Activated CD4-positive, alpha-beta T cell treated with anti-CD3 and anti-CD28 coated beads for 36 hours (primary cell): ENCODE measurements at places on chromosomes 5 and 9. TPM values are rescaled to one million over a fixed set of nuclear protein-coding genes. Genes with fewer than 3 reads are reported as not detected.

The PPP2R2B gene
- 0.40 TPM for total RNA-seq

The GOLGA1 gene
- total RNA-seq, result 18.3 TPM

The FBXO10 gene
- total RNA-seq, result 2.6 TPM

The ATP10B gene
- total RNA-seq, result not detected

The MYOZ3 gene
- total RNA-seq, result 0.32 TPM

The C9orf50 gene
- total RNA-seq, result not detected

The PCDHGB1 gene
- total RNA-seq, result not detected

The LCN9 gene
- total RNA-seq, result not detected

The PHF24 gene
- 0.18 TPM for total RNA-seq

The FAM153A gene
- total RNA-seq, result 38.8 TPM

The CDKN2B gene
- total RNA-seq, result not detected

The OMD gene
- total RNA-seq, result not detected

The SUB1 gene
- total RNA-seq, result 458 TPM

- peak; percentile 60 for DNase-seq
These were observed 16.9 kb downstream of the IL5 start for GRCh38 chr5:132526290-132526973.

DNA sequence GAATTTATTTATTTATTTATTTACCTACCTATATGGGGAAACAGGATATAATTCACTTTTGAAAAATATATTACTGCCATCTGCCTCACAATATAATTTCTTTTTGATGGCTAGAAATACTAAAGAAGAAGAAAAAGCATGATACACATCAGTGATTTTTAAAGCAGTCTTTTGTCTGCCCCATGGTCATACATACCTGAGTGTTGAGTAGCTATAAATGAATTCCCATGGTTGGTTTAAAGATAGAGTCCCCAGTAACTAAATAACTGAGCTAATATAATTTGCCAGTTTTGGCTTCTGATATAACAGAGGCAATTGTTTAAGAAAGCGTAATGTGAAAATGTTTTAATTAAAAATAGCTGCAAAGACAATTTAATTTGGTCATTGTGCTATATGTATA, 447.8 kb downstream of the PDE4D start:
- no peak for DNase-seq

GRCh38 chr9:114021578-114021977, 56.5 kb downstream of the AMBP start:
- no peak for DNase-seq

DNA sequence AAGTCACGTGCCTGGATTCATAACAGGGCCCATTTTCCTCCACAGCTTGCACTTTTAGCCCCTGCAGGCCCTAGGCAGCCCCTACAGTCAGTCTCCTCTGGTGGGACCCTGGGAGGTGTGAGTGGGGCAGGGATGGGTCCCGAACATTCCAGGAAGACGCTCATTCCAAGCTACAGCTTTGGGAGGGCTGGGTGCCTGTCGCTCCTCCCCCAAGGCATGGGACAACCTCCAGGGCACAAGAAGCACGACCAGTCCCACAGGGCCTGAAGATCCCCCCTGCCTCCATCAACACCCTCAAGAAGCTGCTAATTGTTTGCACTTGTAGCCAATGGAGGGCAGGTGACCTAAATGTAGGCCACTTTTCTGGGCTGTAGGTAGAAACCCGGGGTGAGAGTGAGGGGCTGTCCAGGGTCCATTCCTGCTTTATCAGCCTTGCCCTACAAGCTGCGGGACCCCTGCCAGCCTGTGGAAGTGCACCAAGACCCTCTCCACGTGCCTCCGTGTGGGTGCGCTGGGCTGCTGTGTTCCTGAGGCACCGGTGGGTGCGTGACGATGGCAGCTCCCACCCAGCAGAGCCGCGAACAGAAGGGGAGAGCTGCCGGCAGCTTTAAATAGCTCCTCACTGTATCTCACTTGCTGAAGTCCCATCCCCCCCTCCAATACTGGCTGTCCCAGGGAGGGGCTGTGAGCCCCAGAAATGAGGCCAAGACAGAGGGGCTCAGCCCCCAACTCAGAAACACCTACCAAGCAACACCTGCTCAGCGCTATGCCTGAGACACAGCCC, 91.9 kb upstream of the ARAP3 start:
- no peak for DNase-seq

GRCh38 chr9:134171316-134172197, 7.2 kb upstream of the RNU6ATAC start:
- no peak for DNase-seq

DNA sequence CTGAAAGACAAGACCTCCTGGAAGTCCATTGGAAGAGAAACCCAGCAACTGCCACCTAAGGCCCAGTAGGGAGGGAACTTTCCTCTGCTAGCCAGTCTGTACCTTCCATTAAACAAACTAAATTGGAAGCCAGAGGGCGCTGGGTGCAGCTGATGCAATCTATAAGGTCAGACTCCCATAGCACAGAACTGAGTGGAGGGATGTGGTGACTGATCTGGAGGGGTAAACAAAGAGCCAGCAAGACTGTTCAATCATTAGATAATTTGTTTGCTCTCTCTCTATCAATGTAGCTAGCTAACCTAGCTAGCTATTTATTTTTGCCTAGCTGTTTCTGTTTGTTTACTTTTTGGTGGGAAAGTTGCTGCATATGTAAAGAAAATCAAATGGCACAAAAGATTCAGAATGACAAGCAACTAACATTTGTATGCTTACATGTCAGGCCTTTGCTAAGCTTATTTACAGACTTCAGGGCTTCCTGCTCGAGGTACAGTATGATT, 291.8 kb upstream of the DAB2 start:
- DNase-seq, result peak; percentile 66

- no peak for DNase-seq
These were observed 31.9 kb upstream of the IL12B start for GRCh38 chr5:159362220-159362619.

- DNase-seq, result no peak
These were observed 28.3 kb downstream of the SMIM23 start for GRCh38 chr5:171813813-171814490.

GRCh38 chr9:112037281-112038016, 137.6 kb downstream of the SUSD1 start:
- DNase-seq, result peak; percentile 82

- DNase-seq, result no peak
These were observed 466.2 kb downstream of the ENC1 start for GRCh38 chr5:74174366-74174765.

DNA sequence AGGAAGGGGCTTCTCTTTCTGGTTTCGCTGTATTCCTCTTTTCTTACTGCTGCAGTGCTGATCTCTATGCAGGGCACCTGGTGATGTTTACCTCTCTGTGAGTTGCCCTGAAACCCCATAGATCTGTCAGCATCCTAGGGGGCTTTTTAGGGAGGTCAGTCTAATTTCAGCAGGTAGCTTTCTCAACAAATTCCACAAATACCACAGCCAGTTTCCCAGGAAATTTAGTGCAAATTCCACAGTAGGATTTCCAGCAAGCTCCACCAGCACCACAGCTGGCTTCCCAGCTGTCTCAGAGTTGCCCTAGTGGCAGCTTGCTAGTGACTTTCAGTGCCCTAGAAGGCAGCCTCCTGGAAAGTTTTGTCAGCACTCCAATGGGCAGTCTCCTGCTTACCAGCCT, 379.1 kb upstream of the SMC2 start:
- DNase-seq, result no peak

GRCh38 chr5:93249651-93250289, 331.2 kb downstream of the NR2F1-AS1 start:
- DNase-seq, result no peak

GRCh38 chr9:114155995-114156656, 789 bp downstream of the COL27A1 start:
- DNase-seq, result peak; percentile 63

GRCh38 chr9:108844391-108844790, 11.4 kb downstream of the ACTL7B start:
- DNase-seq, result no peak

DNA sequence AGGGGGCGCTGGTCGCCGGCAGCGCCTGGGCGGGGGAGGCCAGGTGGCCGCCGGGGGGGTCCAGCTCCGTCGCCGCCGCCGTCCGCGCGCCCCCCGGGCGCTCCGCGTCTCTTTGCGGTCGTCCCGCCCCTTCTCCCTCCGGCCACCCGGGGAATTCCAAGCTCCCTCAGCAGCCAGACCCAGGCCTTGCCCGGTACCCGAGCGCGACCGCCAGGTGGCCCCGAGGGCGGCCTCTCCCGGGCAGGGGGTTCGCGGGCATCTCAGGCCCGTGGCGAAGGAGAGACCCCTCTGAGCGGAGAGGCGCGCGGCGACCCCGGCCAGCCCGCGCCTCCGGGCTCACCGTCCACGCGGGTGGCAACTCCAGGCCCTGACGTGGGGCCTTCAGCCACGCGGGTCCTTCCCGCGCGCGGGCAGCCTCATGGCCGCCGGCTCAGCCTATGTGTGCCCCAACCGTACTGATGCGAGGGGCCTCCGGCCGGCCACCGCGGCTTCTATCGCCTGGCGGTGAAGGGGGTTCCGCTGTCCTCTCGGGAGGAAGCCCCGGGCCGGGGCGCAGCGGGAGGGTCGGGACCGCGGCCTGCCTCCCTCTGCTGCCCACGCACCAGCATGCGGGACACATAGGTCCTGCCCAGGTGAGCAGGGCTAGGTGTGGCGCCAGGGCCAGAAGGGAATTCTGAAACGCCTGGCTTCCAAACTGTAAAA, 529 bp upstream of the NRARP start:
- no peak for DNase-seq

GRCh38 chr9:21234153-21234687, 5.6 kb downstream of the IFNA14 start:
- no peak for DNase-seq

GRCh38 chr9:693201-694091, 148.1 kb upstream of the DMRT1 start:
- DNase-seq, result no peak

- DNase-seq, result no peak
These were observed 345.6 kb downstream of the PRELID2 start for GRCh38 chr5:145489516-145489915.

GRCh38 chr5:68353605-68354004, 138.0 kb downstream of the PIK3R1 start:
- no peak for DNase-seq

- DNase-seq, result no peak
These were observed 15.6 kb upstream of the CLK4 start for GRCh38 chr5:178642351-178642909.

DNA sequence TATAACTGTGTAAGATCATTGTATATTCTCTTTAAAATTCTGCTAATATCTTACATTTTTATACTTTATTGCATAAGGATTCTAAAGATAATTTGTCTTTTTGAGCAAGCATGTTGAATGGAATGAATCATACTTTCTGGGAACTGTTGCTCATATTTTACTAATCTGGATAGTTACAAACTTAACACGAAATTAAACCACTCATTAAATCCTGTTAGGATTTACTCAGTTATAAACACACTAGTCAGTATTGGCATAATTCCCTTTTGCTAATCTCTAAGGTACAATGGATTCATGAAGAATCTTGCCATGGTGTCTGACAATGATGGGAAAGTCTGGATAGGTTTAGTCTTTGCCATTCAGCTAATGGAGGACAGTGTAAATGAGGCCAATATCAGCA, 338.1 kb upstream of the SMC2 start:
- DNase-seq, result no peak

- peak; percentile 20 for DNase-seq
These were observed 3.3 kb downstream of the TLX3 start for GRCh38 chr5:171312129-171312974.

DNA sequence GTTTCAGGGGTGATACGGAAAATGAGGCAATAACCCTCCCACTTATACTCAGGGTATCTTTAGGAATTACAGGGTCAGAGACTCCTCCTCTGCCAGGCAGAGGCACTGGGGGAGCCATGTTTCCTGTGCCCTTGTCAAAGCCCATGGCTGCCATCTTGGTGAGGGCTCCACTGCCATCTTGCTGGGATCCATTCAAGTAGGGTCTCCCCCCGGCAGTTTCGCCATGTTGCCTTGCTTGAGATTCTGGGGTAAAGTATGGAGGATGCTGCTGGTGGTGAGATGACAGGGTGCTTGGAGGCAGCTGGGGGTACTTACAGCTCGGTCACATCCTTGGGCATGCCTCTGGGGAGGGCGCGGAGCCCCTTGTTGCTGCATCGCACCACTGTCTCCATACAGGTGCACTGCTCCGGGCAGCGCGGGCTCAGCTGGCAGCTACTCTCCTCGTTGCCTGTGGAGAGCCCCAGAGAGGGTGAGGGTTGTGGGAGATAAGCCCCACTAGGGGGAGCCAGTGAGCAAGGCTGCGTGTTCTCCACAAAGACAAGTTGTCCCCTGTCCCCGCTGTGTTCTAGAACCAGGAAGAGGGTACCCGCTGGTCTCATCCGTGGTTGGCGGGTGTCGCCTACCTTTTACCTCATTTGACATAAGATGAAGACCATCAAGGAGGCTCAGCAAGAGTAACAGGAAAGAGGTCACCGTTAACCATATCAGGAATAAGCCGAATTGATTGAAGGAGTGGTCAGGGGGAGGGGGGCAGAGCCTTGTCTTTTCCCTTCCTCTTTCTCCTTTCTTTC, 169.0 kb upstream of the PANK3 start:
- peak; percentile 84 for DNase-seq

GRCh38 chr5:173944511-173944910, 44.5 kb upstream of the C5orf47 start:
- DNase-seq, result no peak
